ENCODE measurements at places on chromosomes 2 and 18.
A peak's percentile ranks its signal among the peaks of the same experiment; 100 is the strongest.

DNA sequence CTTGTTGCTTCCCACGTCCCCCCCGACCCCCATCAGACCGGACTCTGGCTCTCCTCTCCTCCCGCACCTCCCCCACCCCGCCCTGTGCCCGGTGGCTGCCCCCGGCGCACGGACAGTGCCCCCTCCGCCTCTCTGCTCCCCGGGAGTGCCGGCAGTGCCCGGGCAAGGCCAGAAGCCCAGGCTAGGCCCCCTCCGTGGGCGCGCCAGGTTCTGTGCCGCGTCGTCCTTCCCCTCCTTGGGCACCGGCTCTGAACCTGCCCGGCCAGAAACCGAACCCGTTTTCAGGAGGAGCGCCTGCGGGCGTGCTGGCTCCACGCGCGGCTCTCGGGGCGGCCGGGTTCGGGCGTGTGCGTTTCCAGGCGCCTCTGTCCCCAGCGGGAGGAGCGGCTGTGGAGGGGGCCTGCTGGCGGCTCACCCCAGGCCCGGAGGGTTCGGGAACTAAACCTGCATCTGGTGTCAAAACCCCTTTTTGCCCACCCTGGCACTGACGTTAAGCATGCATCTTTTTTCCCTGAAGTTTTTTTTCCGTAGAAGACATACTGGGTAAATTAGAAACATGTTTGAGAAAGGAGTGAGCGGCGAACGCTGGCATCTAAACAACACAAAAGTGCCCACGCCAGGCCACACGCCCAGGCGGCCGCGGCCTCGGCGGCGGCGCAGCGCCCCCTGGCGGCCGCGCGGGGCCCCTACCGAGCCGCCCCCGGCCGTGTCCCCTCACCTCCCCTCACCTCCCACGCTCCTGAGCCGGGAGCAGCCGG lies 123.9 kb upstream of the SLC1A4 start:
- DNase-seq = peak; percentile 52

- DNase-seq = no peak
Observed at GRCh38 chr2:102052365-102052764, 60.6 kb downstream of the IL1R2 start.

GRCh38 chr2:207833251-207833751 lies 63.6 kb upstream of the FZD5 start:
- no peak for DNase-seq

DNA sequence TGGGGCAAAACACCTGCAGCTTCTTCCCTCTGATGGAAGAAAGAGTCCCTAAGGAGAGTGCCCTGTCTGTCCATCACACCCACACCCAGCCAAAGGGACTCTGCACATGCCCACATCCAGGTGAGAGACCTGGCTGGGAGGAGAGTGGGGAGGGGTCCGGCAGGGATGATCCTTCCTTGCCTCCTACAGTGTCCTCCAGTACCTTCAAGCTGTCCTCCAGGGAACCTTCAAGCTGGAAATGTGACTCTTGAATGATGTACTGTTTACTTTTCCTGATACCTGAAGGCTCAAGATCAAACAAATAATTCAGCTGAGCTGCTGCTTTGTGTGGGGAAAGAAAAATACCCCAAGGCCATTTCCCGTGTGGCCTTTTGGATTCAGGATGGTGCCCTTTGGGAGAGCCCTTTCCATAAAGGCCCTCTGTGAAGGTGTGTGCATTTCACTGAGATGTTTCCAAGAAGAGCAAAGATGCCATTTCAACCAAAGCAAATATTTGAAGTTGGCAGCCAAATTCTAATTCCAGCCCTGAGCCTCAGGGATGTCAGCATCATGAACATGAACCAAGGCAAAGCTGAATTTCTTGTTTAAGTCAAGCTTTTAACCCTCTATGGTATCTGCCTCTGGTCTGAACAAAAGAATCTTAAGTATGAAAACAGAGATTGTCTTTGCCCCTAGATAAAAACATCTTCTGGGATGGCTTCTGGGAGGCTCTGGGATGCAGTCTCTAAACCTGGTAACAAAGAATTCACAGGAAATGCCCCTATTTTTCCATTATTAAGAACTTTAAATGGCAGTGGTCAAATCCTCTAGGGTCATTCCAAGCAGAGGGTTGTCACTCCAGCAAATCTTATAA lies 11.1 kb downstream of the EVA1A start:
- no peak for DNase-seq

- no peak for DNase-seq
Observed at GRCh38 chr2:173989884-173990215, 24.7 kb upstream of the SP3 start.

- no peak for DNase-seq
Observed at GRCh38 chr2:890214-890613, 60.4 kb upstream of the SNTG2 start.

DNA sequence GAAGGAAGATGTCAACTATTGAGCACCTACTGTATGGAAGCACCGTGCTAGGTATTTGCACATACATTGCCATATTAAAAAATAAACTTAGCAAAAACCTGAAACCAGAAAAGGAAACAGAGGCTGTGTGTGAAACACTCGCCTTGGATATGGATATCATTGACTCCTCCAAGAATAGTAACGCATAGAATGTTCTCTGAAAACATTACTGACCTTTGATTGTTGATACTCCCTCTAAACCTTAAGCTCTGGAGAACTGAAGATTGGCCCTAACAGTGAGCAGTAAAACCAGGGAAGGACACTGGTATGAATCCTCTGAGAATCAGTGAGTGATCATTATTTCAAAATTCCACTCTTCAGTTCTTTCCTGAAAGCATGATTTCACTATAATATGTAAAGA lies 236.8 kb downstream of the CDH20 start:
- no peak for DNase-seq

GRCh38 chr2:27080603-27080936 lies 2.2 kb downstream of the EMILIN1 start:
- no peak for DNase-seq

- DNase-seq = no peak
Observed at GRCh38 chr2:46306330-46306751, 9.1 kb downstream of the EPAS1 start.

GRCh38 chr2:200966770-200967169 lies 3.3 kb upstream of the ORC2 start:
- no peak for DNase-seq

- no peak for DNase-seq
Observed at GRCh38 chr2:214514704-214515103, 103.8 kb downstream of the VWC2L start.

- no peak for DNase-seq
Observed at GRCh38 chr2:155770516-155770915, 562.0 kb downstream of the NR4A2 start.

- no peak for DNase-seq
Observed at GRCh38 chr2:121349721-121350401, 64.9 kb upstream of the TFCP2L1 start.

DNA sequence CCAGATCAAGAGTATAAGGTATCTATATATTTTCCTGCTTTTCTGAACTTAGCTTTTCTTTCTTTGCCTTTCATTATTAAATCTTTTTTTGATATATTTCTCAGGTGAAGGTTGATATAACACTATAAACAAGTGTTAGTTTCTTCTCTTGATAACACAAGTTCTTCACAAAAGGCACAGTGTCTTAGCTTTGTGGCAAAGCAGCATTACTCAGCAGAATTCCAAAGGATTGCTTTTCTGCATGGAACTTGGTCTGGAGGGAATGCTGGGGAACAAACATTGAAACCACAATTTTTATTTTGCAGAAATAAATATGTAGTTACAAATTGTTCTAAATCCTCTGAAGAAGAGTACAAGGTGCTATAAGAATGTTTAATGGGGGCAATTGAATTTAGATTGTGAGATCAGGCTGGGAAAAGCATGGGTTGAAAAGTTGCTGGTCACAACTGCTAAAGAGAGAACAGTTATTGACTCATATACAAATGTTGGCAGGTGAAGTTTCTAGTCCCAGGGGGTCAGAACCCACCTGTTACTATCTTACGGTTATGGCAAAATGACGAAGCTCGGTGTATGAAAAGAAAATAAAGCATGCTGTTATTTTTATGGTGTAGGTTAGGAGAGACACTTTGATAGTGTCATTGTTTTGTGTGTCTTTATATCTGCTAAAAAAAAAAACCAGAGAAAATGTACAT lies 68.2 kb downstream of the UBR3 start:
- no peak for DNase-seq

DNA sequence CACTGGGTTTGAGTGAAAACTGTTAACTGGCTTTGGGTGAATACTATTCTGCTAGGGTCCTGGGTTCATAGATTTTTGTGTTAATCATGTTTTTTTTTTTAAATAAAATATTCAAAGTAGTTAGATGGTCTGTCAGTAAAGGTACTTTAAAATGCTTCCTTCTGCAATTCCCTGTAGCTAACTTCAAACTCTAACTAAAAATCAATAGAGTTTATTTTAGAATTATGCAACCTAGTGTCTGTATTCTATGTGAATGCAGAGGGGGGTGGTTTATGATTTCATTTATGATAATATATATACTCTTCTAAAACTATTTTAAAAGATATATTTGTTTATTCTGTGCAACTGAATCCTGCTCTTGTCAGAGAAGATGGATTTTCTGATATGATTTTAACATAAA lies 27.9 kb downstream of the STARD6 start:
- DNase-seq = no peak

GRCh38 chr18:55328301-55328700 lies 259.7 kb downstream of the TCF4 start:
- no peak for DNase-seq

- DNase-seq = no peak
Observed at GRCh38 chr2:24586955-24587354, 95.9 kb downstream of the NCOA1 start.

GRCh38 chr18:21300908-21301200 lies 58.8 kb downstream of the GREB1L start:
- no peak for DNase-seq

- DNase-seq = no peak
Observed at GRCh38 chr2:20627712-20628380, 23.1 kb downstream of the HS1BP3 start.

- DNase-seq = no peak
Observed at GRCh38 chr18:79599441-79599931, 80.1 kb upstream of the CTDP1 start.

DNA sequence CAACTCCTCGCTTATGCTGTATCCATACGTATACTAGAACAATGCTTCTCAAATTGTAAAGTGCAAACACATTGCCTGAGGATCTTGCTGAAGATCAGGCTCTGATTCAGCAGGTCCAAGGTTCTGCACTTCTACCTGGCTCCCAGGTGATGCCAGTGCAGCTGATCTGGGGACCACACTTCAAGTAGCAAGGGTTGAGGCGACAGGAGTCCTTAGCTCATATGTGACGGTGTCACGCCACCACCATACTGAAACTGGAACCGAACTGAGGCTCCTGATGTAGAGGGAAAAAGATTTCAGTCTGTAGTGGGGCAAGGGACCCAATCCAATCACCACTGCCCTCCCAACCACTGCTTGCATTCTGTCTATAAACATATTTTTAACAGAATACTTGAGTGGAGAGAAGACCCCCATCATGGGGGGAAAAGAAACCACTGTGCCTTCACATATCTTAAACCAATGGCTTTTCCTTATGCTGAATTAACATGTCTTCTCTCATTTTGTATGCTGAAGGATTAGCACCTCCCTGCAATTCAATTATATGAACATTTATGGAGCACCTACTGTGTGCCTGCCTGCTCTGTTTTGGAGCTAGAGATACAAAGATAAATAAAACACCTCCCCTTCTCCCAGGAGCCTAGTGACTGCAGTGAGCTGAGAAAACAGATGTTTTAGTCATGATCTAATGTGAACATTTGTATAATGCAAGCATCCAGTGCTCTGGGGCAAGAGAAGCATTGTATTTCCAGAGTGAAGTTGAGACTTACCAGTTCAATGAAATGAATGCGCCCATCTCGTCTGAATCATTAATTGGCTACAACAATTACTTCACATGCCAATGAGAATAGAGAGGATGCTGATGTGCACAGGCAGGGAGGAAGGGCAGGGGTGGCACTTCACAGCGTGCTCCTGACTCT lies 6.6 kb upstream of the ASAP2 start:
- no peak for DNase-seq

Measured in posterior cingulate gyrus (tissue), 11 donors.